EH (cell line): ENCODE measurements at places on chromosomes 5 and 9.
A peak's percentile ranks its signal among the peaks of the same experiment; 100 is the strongest.

DNA sequence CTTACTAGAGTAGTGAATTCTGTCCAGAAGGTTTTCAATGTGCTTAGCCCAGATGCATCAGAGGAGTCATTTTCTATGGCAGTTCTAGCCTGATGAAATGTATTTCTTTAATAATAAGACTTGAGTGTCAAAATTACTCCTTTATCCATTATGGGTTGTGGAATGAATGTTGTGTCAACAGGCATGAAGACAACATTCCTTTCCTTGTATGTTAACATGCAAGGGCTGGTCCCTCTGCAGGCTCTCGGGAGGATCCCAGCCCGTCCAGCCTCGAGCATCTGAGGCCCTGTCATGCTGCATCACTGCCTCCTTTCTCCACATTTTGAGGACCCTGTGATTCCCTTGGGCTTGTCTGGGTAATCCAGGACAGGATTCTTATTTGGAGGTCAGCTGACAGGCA lies 42.9 kb upstream of the FAM120AOS start:
- peak; percentile 25 for DNase-seq

DNA sequence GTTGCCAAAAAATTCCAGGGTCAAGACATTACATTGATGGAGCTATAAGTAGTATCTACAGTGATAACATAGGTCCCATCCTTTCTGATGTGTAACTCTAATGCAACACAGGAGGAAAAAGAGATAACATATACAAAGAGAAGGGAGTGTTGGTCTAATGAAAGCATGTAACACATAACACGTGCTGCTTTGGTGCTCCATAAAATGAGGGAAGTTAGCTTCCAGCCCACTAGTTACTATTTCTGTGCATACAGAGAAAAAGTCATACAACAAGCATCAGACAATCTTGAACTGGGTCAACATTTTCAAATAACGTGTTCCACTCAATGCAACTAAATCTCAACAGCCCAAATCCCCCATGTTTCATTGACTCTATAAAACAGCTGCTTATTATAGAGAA lies 11.7 kb downstream of the MLLT3 start:
- DNase-seq, result no peak

GRCh38 chr9:8391566-8391965 lies 592.0 kb upstream of the DMAC1 start:
- no peak for DNase-seq

DNA sequence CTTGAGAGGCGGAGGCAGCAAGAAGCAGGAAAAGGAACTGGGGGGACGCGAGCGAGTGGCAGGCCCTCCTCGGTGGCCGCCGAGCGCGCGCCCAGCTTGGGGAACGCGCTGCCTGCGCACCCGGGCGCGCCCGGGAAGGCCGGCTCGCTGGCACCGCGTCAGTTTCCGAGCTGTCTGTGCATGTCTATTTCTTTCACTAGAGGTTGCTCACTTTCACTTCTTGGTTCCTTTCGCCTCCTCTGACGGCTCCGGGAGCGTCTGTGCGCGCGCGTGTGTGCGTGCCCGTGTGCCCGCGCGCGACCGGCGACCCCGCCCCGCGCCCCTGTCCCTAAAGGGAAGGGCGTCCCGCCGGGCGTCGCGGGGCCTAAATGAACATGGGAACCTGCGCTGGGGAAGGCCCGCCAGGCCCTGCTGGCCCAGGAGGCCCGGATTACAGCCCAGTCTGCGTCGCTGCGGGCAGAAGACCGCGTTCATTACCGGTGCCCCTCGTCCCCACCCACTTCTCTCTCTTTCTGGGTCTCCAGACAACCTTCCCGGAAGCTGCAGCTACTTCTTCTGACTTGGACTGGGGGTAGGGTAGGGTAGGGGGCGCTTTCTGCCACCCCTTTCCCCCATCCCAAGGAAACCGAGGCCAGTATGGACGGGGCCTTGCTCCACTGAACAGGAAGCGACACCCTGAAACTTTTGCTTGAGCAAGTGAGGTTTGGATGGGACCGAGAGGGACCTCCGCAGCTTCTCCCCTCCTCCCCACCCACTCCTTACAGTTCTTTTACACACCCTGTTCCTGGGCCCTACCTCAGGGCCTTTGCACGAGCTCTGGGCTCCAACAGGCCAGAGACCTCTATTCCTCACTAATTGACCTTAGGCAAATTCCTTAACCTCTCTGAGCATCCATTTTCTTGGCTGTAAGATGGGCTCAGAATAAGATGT lies 205.8 kb upstream of the IER5L start:
- peak; percentile 70 for DNase-seq

DNA sequence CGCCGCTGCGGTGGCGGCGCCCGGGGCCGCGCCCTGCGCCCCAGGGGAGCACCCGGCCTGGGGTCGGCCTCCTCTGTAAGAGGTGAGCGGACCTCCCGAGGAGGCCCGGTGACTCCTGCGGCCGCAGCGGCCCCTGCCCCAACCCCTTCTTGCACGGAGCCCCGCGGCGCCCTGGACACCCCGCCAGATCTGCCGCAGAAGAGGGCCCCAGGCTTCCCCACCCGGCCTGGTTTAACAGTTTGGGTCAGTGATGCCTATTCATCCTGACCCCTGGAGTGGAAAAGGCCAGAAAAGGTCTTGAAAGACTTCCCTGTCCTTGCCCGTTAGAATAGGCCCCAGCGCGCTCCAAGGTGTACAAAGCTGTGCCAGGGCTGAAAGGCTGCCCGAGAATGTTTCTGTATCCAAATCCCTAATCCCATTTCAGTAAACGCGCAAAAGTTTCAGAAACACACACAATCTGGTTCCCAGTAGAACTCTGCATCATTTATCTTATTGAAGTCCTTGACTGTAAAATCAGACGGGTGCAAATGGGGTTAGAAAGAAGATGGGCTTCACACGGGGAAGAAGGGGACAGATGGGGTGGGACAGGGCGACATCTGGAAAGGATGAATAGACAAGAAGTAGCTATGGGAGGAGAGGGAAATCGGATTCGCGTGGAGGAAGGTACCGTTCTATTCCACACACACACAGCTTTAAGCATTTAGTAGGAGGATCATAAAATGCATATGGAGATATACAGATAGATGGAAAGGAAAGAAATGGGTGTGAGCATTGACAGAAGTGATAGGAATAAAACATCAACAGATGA lies 1.1 kb upstream of the SSBP2 start:
- no peak for DNase-seq

- peak; percentile 94 for DNase-seq
Measured at GRCh38 chr9:129486756-129487657, 133.9 kb downstream of the C9orf50 start.

DNA sequence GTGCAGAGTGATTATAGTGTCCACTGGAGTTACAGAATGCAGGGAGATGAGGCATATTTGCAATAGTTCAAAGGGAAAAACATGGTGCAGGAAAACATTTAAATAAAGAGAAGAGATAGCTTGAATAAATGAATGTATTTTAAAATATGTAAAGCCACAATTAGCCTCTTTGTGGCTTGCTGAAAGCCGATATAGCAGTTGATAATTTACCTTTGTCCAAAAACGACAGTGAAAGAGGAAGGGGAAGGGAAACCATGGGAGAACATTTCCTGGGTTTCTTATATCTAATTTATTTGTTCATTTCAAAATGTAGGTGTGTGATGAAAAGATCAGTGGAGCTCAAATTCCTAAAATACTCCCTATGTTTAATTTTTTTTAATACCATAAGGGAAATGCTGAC lies 156.1 kb downstream of the DENND1A start:
- DNase-seq, result no peak
